Fibroblast of the aortic adventitia (primary cell): ENCODE measurements at places on chromosomes 7 and 10.

- no peak for DNase-seq
Observed at GRCh38 chr7:102456327-102456726, 8.3 kb downstream of the ALKBH4 start.

GRCh38 chr7:151459726-151460473 lies 20.0 kb upstream of the CRYGN start:
- peak; percentile 92 for DNase-seq

GRCh38 chr7:128783143-128783861 lies 7.7 kb upstream of the OPN1SW start:
- DNase-seq: peak; percentile 93

- no peak for DNase-seq
Observed at GRCh38 chr7:30975256-30975899, 11.6 kb downstream of the GHRHR start.

DNA sequence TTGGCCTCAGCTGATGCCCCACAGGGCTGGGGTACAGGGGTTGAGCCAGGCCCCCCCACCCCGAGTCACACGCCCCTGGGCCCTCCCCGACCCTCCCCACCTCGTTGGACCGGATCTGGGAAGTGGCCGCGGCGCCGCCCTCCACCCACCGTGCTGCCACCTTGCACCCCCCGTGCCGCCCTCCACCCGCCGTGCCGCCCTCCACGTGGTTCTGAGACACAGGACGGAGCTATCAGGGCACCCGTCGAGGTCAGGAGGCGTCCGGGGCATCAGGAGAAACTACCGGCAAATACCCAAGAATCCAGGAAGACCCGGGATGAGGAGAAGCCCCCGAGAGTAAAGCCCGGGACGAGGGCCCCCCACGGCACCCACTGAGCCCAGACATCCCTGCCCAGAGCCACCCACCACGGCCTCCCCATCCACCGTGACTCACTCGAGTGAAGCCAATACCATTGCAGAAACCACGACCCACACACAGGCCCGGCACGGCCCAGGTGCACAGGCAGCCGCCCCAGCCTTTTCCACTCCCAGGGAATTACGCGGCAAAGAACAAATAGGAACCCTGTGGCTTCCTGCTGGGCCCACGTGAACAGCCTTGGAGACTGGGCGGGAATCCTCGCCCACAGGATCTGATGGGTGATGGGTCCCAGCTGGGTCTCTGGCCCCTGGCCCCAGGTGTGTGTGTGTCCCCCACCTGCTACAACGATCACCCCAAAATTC lies 34.0 kb downstream of the ADAP1 start:
- DNase-seq: no peak

- no peak for DNase-seq
Observed at GRCh38 chr10:108791030-108791429, 1132.3 kb downstream of the XPNPEP1 start.

GRCh38 chr10:76769582-76769981 lies 868.0 kb downstream of the KCNMA1 start:
- DNase-seq: no peak

- DNase-seq: no peak
Observed at GRCh38 chr7:27088002-27088922, 7.5 kb downstream of the HOXA1 start.

DNA sequence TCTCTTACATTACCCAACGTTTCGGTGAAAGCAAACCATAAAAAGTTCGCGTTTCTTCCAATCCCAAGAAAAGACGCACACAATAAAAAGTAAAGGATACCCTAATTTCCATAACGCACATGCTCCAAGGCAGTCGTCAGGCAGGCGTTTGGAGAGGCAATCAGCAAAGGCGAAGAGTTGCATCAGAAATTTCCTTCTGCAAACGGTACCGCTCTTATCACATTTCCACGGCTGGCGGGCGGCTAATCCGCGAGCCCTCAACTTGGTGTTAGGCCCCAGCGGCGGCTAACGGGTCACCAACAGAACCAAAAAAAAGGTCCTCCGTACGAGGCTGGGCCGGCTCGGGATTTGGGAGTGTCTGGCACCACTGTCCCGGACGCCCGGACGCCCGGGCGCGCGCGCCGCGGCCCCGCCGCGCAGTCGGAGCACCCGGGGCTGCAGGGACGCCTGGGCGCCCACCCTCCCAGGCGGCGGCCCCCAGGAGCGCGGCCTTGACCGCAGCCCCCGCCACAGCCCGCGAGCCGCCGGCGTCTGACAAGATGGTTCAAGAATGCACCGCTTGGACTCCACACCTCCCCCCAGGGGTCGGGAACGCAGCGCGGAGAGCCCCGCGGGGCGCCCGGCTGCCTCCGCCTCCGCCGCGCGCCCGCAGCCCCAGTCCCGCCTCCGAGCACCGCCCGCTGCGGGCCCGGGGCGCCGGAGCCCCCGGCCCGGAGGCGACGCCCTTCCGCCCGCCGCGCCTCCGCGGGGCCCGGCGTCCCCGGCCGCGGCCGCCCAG lies 9.8 kb upstream of the GRB10 start:
- peak; percentile 72 for DNase-seq

DNA sequence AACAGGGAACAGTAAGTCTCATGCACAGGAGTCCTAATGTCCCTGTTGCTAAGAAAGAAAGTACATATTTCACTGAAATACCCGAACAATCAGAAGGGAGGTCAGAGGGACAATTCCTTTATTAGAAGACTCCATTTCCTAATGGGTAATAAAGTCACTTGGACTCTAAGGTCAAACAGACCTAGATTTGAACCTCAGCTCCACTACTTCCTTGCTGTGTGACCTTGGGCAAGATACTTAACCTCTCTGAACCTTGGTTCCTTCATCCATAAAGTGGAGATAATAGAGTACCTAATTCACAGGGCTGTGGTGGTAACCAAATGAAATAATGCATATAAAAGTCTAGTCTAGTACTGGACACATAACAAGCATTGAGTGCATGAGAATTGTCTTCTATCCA lies 29.2 kb upstream of the HABP2 start:
- no peak for DNase-seq

DNA sequence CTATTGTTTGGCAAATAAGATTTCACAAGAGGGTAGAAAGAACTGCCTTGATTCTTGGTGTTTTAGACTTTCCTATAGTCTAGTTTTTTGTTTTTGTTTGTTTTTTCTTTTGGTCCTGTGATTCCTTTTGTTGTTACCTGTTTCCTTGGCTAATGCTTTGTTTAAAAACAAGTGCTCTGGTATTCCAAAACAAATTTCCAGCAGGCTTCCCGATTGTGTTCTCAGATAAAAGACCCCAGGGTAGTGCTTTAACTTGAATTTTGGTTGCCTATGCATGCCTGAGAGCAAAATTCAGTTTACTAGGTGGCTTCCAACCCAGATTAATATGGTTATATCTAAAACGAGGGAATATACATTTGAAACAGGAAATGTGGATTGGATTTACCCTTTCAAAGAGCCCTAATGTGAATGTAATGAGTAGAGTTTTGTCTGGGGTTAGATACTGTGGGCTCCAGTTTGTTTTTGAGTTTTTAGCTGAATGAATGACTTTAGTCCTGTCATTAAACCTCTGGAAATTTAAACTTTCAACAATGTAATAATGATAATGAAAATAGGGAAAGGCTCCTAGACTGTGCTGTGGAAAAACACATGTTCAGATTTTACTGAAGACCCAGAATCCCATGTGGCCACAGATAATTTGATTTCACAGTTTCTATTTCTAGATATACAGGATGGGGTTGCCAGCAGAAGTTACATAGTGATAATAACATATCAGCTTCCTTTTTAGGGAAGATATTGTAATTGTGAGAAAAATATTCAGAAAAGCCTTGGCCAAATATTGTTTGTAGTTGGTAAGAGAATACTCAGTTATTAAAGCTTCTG lies 23.9 kb downstream of the AUTS2 start:
- no peak for DNase-seq

GRCh38 chr10:81564143-81564542 lies 310.9 kb upstream of the NRG3 start:
- DNase-seq: no peak

GRCh38 chr7:553636-554111 lies 34.0 kb upstream of the PDGFA start:
- no peak for DNase-seq

DNA sequence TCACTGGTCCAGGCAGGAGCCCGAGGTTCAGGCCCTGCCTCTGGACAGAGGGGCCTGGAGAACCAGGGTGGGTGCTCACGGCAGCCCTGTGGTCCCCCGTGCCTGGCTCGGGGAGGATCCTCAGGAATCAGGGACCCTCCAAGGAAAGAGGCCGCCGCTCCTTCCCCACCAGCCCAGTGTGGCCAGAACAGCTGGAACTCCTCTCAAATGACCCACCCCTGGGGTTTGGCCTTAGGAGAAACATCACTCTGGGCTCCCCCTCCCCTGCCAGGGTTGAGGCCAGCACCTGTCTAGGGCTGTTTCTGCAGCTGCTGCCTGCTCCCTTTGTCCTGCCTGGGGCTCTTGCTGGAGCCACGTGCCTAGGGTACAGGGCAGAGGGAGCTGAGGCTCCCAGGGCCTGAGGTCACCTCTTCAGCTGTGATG lies 161.0 kb downstream of the RNF216 start:
- no peak for DNase-seq

DNA sequence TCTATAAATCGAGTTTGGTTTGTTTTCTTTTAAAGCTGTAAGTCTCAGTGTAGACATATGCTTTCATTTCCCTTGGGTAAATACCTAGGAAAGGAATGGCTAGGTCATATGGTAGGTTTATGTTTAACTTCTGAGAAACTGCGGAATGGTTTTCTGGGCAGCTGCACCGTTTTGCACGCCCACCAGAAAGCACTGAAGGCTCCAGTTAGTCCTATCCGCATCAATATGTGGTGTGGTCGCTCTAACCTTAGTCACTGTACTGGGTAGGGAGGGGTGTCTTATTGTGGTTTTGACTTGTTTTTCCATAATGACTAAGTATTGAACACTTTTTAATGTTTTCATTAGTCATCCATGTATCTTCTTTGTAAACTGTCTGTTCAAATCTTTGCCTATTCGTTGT lies 279.5 kb upstream of the AKR1E2 start:
- peak; percentile 12 for DNase-seq

DNA sequence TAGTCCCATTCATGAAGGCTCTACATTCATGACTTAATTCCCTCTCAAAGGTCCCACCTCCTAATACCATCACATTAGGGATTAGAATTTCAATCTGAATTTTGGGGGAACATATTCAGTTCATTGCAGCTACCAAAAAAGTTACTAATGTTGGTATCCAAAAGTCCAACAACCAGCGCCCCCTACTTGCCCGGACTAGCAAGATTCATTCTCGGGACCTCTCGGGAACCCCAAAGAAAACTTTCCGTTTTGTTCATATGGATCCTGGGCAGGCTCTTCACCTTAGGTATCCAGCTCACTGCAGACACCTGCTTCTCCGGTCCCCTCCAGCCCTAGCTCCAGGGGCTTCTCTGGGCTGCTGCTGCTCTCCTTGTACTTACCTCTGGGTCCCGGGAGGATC lies 8.9 kb upstream of the GRK5 start:
- DNase-seq: no peak

GRCh38 chr7:81780914-81781693 lies 11.3 kb upstream of the HGF start:
- no peak for DNase-seq

DNA sequence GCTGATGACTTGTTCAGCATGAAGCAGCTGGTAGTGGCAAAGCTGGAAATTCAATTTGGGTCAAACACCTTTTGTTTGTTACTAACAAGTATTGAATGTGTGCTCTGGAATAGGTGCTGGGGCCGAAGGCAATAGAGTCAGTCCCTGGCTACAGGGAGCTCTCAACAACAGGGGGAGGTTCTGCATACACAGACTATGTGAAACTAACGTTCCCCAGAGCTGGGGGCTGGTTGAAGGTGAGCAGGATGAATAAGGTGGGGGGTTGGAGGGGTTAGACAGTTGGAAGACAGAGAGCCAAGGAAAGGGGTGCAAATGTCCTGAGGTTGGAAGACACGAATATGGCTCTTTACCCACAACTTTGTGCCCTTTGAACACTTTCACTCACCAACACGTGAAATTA lies 84.1 kb upstream of the PLPP4 start:
- no peak for DNase-seq

DNA sequence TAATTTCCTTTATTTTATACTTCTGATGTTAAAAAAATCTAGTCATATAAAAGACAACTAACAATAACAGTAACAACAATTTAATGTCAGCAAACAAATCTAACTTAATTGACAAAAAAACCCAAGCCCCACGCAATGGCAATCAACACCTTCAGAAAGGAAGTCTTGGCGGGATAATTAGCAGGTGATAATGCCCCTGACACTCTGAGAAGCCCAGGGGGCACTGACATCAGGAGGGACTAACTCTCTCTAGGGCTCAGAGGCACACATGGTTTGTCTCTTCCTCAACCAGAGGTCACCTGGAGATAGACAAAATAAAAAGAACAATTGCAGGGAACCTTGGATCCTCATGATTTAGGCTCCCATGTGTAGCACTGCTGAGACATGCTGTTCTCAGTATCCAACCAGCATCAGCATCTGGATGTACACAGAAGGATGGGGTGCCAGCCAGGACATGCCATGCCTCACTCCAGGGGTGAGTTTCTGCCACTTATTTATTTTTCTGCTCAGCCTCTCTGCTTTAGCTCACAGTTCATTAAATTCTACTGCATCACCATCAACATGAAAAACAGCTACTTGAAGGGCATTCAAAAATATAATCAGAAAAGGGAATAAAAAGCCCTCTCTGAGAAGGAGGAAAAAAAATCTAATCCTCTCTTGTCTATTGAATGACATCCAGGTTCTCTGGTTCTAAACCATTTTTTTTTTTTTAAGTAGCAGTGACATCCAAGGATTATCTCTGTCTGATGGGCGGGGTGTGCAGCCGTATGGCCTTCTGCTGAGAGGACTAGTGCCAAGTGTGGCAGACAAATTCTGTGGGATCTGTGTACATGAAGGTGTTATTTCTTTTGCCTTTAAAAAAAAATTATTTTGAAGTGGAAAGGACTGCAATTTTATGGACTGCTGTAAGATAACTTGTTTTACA lies 96.3 kb downstream of the ATXN7L1 start:
- no peak for DNase-seq
